Esophagus mucosa (tissue), 1 donor: ENCODE measurements at places on chromosomes 7 and 10. TPM values are rescaled to one million over a fixed set of nuclear protein-coding genes. Genes with fewer than 3 reads are reported as not detected.

The FEZF1 gene
- total RNA-seq, result not detected

The FXYD4 gene
- total RNA-seq, result not detected

The FGL2 gene
- 1.6 TPM for total RNA-seq

The SMKR1 gene
- not detected for total RNA-seq

The COL26A1 gene
- total RNA-seq, result not detected

The NUDT1 gene
- 37.5 TPM for total RNA-seq

The TLX1 gene
- total RNA-seq, result not detected

The SLC18A2 gene
- total RNA-seq, result 0.12 TPM

The NSUN6 gene
- total RNA-seq, result 4.8 TPM

The NUTM2A gene
- total RNA-seq, result 0.40 TPM

The EVX1 gene
- not detected for total RNA-seq

The ADRB1 gene
- total RNA-seq, result 0.04 TPM

The CPXM2 gene
- 3.3 TPM for total RNA-seq
